Activated naive CD4-positive, alpha-beta T cell (primary cell): ENCODE measurements at places on chromosomes 2 and 18.
A peak's percentile ranks its signal among the peaks of the same experiment; 100 is the strongest.

DNA sequence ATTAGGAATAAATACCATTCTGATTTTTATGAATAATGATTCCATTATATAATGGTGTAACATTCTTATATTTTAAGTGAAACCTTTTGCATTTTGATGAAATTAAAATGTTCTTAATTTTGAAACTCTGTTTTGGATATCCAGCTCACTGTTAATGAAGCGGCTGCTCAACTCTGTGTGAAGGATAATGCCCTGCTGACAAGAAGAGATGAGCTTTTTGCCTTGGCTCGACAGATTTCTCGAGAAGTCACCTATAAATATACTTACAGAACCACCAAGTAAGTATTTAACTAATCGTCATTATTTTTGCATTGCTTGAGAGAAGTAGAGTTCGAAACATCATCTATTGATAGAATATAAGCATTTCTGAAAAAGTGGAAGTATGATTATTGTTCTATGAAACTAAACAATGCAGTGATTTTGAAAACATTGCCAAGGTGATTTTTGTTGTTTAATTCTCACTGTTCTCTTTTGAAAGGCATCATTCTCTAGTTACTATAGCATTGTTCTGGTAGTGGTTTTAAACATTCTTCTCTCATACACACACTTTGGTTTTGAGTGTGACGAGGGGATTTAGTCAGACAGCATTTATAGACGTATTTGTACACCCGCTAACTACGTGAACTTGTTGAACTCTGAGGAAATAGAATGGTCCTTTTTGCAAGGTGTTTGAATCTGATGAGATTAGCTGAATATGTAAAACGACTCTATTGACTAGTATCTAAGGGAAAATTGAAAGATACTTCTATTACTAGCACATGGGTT is 21.5 kb downstream of the NAB1 start:
- no peak for DNase-seq

DNA sequence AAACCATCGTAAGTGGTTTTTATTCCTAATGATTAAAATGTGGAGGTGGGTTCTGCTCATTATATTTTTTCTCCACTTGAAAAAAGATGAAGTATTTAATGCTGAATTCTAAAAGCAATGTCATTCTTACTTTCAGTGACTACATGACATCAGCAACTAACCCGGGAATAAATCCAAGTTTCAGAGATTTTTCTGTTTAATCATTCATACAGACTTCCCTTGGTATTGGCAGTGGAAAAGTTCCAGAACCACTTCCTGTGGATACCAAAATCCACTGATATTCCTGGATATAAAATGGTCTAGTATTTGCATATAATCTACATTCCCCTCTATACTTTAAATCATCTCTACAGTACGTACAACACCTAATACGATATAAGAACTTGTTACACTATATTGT is 128.6 kb downstream of the ZNF532 start:
- DNase-seq: no peak

DNA sequence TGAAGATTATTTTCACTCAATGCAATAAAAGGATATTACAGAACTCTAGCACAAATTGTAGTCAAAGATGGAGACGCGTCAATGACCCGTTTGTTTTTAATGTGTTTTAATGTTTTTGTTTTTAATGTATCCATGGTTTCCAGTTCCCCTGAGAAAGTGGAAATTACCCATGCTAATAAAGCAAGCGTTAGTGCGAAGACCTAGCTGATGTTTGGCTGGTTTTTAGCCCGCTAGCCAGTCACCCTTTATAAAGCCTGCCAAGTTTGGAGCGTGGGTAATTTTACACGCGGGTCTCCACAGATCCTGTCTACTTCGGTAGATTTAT is 430 bp upstream of the CHMP1B start:
- DNase-seq: no peak

- DNase-seq: no peak
Measured at GRCh38 chr2:197189426-197190099, 121.0 kb downstream of the ANKRD44 start.

GRCh38 chr2:123695426-123695825 is 329.7 kb upstream of the CNTNAP5 start:
- no peak for DNase-seq

- no peak for DNase-seq
Measured at GRCh38 chr18:49859021-49859359, 45.7 kb upstream of the ACAA2 start.

DNA sequence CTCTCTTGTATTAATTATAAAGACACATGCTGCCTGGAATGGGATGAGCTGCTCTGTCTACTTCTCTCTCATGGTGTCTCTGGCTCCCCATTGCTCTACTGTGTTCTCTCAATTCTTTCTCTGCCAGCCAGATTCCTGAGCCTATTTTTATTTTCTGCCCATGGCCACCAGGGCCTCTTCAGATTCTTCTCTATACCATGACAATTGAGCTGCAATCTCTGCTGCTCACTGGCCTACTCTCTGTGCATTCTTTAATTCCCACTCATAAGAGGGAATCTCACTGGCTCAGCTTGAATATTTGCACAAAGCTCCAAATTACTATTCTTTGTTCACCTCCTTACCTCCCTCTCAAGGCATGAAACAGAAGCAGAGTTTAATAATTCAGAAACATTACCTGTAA is 161.4 kb upstream of the GULP1 start:
- DNase-seq: no peak

DNA sequence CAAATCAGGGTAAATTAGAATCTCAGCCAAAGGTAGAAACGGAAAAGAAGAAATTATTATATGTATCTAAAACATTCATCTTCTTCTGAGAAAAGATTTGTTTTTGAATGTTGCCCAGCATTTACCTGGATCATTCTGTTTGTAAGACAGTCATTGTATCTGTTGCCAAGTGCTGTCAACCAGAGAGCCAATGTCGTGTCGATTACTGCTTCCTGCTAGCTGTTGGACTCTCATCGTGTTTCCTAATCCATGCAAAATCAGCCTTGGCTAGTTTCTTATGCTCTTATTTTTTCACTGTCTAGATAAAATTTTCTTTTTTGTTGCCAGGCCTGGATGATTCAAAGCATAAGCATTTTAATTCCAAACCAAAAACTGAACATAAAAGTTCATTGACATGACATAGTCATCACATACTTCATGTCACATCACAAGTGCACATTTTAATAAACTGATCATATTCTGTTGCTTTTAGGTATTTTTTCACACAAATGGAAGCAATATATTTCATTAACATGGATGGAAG is 202.3 kb downstream of the KCNH7 start:
- DNase-seq: no peak

GRCh38 chr2:68252400-68253218 is at the start of gene PPP3R1:
TSS of gene PPP3R1 (minus strand) at chr2:68252532. CDS start at chr2:68252127, 405 bp downstream.
- peak; percentile 87 for DNase-seq

DNA sequence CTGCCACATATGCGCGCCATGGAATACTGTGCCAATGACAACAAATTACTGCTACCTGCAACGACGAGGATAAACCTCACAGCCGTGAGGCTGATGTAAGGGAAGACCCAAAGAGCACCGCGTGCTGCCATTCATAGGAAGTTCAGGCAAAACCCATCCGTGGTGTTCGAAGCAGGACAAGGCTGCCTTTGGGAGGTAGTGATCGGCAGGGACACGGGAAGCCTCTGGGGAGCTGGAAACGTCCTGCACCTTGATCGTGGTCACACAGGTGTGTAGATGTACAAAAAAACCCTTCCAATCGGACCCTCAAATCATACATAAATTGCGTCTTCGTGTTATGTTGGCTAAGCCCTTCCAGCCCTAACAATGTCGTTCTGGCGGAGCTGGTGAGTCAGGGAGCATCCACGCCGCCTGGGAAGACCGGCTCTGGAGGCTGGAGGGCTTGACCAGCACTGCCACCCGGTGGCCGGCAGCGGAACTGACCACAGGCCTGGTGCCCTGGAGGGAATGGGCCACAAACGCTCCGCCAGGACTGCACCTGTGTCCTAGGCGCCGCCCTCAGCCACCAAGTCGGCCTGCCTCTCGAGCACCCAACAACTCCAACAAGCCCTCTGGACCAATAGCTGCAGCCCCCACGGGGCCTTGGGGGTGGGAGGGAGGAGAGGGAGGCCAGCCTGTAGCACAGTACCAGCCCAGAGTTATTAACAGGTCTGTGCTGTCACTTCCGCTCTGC is 4.1 kb upstream of the NEURL3 start:
- DNase-seq: peak; percentile 45

DNA sequence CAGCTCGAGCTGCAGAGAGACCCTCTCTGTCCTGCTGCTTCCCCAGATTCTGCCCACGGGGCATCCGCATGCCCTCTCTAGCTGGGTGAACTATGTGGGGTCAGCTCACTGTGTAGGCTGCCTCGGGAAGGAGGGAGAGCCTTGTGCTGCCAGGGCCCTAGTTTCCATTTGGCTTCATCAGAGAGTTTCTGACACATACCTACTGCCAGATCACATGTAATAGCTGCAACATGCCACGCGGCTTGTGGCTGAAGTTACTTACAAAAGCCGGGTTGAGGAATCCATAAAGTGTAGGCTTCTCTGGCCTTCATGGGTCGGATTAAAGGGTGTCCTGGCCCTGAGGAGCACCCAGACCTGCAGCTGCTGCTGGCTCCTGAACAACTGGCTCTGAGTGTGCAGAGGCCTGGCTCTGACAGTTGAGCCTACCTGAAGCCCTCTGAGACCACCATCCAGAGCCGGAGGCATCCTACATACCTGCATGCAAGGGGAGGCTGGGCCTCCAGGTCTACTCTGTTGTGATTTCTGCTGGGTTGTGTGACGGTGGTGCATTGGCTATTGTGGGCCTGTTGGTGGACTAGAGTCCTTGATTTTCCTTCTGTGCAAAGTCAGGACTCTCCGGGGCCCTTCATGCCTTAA is 130.0 kb downstream of the SH3RF3 start:
- DNase-seq: no peak

- DNase-seq: no peak
Measured at GRCh38 chr2:242053921-242054320, 184.4 kb downstream of the RTP5 start.

DNA sequence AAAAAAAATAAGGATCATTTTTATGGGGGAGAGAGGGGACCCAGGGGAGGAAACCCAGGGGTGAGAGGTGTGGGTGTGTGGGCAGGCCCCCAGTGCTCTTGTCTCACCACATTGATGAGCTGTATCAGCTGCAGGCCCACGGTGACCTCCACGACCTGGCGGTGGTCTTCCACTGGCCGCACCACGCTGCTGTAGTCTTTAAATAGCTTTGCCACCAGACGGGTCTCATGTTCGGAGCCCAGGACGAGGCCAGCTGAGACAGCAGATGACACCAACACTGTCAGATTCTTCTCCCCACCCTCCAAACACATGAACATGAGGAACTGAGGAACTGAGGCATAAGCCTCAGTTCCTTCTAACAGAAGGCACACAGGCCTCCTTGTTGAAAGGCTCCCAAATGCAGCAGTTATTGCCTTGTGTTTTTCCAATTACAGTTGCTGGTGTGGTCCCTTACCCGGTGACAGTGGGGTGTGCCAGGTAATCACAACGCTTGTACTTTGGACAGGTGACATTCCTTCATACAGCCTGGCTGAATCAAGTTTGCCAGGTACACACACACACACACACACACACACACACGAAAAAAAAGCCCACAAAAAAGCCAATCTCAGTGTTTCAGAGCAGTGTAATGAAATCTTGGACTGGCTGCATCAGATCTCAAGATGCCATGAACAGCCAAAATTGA is 4.7 kb downstream of the CHRNA1 start:
- DNase-seq: no peak

GRCh38 chr2:65722028-65722778 is 289.8 kb upstream of the SPRED2 start:
- DNase-seq: no peak

GRCh38 chr2:127083819-127084503 is 23.0 kb downstream of the BIN1 start:
- no peak for DNase-seq
